ENCODE measurements at places on chromosomes 4 and X.

DNA sequence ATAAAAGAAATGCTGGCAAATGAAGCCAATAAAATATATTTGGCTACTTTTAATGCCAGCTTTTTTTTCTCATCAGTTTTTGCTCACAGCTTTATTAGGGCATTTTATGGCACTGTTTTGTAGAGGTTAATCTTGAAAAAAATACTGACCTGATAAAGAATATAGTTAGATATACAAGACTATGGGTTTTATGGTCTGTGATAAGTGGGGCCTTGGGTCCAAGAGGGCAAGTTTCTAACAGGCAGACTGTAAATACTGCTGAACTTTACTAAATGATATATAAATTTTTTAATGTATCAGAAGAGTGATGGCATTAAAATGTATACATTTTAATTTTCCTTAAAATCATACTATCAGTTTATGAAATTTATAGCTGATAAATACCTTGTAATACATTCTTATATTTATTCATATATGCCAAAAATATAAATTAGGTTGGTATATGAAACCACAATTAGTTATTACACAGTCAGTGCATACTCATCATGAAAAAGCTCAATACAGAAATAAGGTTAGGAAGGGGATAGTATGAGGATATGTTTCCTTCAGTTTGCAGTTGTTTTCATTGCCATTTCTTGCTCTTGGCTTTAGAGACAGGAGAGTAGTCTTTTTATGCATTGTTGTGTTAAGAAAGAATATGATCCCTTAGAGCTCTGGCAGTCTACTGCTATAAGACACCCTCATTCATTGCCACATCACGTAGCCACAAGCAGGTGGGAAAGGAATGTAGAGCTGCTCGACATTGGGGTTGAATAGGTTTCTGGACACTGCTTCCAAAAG is 146.6 kb downstream of the TLL1 start:
- no peak for DNase-seq

DNA sequence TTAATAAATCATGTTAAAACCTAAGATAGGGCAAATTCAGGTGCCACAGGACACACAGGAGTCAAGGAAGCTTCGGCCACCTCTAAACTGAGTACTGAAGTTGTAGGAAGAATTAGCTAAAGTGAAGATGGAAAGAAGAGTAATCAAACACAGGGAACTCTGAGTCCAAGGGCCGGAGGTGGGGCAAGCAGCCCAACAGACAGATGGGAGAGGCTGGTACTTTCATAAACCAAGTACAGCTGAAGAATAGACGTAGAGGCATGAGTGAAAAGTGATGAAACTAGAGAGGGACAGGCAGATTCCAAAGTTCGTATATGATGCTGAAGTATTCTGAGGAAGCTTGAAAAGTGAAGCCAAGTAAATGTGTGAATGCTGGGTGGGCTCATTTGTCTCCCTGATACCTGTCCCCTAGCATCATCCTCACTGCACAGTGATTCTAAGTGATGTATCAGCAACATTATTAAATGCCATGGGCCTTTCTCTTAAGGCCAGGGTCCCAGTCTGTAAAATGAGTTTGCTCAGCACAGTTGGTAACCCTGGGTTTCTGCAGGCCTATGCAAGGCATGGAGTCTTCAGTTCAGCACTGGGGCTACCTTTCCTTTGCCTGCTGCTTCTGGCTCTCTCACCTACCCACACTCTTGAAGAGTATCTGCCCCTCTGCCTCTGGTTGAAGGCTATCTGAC is 203.3 kb downstream of the NR3C2 start:
- DNase-seq, result no peak

- no peak for DNase-seq
Measured at GRCh38 chrX:75107863-75108509, 48.1 kb downstream of the ABCB7 start.

GRCh38 chrX:4110964-4111363 is 397.5 kb upstream of the PRKX start:
- DNase-seq, result no peak

GRCh38 chr4:22071749-22072148 is 123.2 kb upstream of the KCNIP4 start:
- DNase-seq, result no peak

- no peak for DNase-seq
Measured at GRCh38 chrX:84710611-84711010, 208.4 kb upstream of the HDX start.

DNA sequence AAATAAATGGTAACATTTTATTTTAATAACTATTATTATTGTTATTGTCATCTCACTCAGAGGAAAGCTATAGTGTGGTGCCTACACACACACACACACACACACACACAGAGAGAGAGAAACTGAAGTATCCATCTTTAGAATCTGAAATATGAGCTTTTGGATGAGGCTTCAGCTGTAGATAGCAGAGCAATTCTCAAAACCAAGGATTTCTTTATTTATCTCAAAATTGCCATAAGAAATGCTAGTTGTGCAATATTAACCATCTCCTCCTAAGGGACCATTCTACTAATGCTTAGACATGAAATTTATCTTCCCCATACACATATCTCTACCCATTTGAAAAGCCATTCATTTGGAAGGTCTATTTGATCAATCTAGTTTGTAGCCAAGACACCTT is 50.1 kb upstream of the SGMS2 start:
- DNase-seq, result no peak

DNA sequence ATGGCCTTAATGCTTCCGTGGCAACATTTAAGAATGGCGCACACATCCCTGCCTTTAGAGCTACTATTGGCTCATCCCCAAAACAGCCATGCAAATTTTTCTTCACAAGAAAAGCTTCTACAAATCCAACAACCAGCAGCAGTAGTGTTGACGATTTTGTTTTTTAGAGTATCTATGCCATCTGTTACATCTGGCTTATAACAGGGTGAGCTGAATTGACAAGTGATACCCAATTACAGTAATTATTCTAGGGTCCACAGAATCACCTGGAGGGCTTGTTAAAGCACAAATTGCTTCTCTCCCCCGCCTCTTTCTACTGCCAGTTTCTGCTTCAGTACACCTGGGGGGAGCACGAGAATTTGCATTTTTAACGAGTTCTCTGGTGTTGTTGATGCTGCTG is 34.1 kb downstream of the DCHS2 start:
- DNase-seq, result no peak

DNA sequence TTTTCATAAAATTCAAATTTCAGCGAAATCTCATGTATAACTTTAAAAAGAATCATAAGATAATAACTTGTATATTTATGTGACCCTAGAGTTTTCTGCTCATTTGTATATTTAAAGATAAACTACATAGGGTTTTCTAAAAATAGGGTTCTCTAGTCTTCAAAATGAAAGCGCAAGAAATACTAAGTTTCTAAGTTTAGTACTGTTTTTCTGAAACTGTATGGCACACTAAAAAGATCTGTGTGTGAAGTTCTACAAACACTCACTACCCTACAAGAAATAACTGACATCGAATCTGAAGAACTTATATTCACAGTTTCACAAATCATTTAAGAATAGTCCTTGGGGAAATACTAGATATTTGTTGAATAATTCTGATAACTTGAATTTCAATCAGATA is 38.7 kb upstream of the NDST4 start:
- DNase-seq, result no peak

GRCh38 chr4:147737623-147738022 is 5.7 kb downstream of the ARHGAP10 start:
- no peak for DNase-seq

DNA sequence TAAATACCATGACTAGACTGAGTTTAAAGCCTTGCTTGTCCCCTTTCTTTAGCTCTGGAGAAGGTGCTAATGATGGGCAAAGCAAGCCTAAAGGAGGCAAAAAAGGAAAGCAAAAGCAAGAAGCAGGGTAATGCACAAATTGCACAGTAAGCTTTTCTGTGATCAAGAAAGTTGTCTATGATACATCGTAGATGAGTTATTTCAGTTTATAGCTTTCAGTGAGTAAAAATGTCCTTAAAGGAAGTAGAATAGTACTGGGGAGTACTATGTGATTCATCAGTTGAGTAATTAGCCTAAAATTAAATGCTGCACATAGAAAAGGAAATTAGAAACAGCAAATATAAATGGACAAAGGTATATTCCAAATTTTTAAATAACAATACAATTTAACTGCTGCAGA is 50.2 kb upstream of the PDE5A start:
- no peak for DNase-seq

GRCh38 chr4:137934911-137935310 is 307.2 kb downstream of the SLC7A11 start:
- no peak for DNase-seq

DNA sequence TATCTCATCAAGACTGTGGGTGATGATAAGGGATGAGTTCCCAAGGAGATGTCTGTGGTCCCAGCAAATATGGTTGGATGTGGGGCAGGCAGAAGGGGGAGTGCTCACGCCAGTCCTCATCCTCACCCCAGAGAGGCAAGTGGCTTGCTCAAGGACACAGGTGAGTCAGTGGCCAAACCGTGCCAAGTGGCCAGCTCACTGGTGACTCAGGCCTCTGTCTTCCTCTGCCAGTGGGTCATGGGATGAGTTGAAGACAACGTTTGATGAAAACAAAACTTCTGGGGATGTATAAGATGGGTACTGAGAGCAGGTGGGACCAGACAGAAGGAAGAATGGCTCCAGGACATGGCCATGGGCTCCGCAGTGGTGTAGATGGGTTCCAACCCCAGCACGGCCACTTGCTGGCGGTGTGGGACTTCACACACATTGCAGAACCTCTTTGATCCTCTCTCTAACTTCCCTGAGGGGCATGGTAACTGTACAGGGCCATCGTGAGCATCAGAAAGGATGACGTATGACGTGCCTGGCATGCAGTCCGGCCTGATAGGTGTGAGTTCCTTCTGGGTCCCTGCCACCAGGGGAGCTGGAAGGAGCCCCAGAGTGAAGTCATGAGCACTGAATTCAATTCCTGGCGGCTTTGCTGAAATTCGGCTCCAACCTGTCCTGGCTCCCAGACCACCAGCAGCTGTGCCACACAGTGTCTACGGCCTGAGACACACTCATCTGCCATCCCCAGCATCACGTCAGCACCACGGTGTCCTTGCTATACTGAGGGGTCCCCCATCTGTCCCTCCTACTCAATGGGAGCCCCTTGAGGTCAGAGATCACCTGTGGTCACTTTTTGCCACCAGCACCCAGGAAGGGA is 41.3 kb upstream of the GPR78 start:
- peak; percentile 57 for DNase-seq

- DNase-seq, result no peak
Measured at GRCh38 chr4:155611501-155611900, 55.1 kb upstream of the GUCY1A1 start.

- no peak for DNase-seq
Measured at GRCh38 chr4:79476196-79476595, 68.2 kb upstream of the GK2 start.

GRCh38 chr4:189861101-189861500 is 79.6 kb upstream of the FRG1 start:
- DNase-seq, result no peak

DNA sequence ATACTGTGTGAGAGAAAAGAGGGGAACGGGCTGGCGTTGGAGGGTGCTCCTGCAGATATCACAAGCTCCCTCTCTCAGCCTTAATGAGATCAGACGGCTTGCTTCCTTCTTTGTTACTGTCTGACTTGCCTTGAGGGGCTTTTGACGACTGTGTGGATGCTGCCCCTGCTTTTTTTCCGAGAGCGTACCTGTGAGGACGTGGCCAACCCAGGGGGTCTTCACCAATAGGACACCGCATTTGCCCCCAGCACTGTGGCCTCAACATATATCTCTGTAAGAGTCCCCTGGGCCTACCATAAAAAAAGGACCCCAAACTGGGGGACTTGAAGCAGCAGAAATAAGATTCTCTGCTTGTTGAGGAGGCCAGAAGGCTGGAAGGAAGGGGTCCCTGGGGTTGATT is 143.9 kb downstream of the SHOX start:
- DNase-seq, result no peak

- no peak for DNase-seq
Measured at GRCh38 chr4:100042711-100043110, 92.6 kb upstream of the H2AZ1 start.

- peak; percentile 42 for DNase-seq
Measured at GRCh38 chrX:30620980-30621618, 32.1 kb upstream of the GK start.

DNA sequence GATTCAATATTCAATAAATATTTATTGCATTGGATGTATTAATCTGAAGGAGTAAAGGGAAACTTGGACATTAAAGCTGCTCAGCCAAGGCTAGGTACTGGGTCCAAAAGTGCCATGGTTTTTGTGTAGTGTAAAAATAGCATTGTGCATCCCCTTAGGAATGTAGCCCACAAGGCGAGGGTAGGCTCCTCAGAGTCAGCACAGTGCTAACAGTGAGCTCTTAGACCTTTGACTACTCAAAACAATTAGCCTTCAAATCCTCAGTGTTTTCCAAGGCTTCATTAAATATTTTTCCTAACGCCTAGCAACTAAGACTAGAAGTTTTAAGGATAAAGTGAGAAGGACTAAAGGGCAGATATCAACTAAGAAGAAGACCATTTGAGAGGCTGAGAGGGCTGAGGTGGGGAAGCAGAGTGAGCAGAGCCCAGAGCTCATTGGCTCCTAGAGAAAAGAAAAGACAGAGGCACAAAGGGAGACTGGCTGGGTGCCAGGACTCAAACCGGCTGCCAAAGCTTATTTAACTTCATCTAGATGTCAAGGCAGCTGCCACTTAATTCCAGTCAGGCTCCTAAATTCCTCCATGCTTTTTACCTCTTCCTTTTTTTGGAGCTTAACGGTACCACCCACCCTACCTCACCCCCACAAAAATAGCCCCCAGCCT is 17.0 kb downstream of the PRKG2 start:
- DNase-seq, result no peak

- no peak for DNase-seq
Measured at GRCh38 chrX:45083314-45083713, 117.4 kb downstream of the DIPK2B start.

GRCh38 chr4:165367040-165367439 is 11.8 kb upstream of the CPE start:
- DNase-seq, result no peak

GRCh38 chr4:1727117-1728031 is 6.1 kb downstream of the TACC3 start:
- peak; percentile 56 for DNase-seq

GRCh38 chr4:113024388-113024787 is 25.1 kb upstream of the ANK2 start:
- no peak for DNase-seq

DNA sequence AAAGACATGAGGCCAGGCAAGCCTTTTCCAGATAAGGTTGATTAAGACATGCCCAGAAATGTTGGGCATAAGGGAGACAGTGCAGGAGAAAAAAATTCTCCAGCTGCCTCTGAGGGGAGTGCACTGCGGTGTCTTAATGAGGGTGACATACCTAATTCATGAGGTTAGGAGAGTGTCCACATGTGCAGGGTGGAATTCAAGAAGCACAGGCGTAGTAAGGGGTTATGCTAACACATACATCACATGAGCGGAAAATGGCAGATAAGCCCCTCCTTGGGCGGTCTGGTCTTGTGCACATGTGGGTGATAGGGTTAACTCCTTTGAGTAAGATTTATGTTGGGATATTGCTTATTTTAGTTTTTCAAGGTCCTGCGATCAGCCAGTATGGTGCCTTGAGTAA is 122.4 kb downstream of the PHKA2 start:
- no peak for DNase-seq

- no peak for DNase-seq
Measured at GRCh38 chr4:13980317-13981310, 353.1 kb upstream of the BOD1L1 start.

- DNase-seq, result no peak
Measured at GRCh38 chr4:20428436-20429160, 176.9 kb downstream of the SLIT2 start.

All from A549 (cell line).